Activated T-helper 17 cell treated with anti-CD3 and anti-CD28 coated beads, Interleukin-2, amount 50 U/mL, for 72 hours (primary cell): ENCODE measurements at places on chromosomes 5 and 9. TPM values are rescaled to one million over a fixed set of nuclear protein-coding genes. Genes with fewer than 3 reads are reported as not detected.

The BARX1 gene
- 1.3 TPM for total RNA-seq

The PPP3R2 gene
- total RNA-seq: not detected

The KCNT1 gene
- not detected for total RNA-seq

The LIFR gene
- total RNA-seq: 0.16 TPM

The IRX2 gene
- total RNA-seq: not detected

The INSYN2B gene
- total RNA-seq: not detected

The SCGB3A2 gene
- not detected for total RNA-seq

The NEURL1B gene
- total RNA-seq: 0.52 TPM

The KCNV2 gene
- total RNA-seq: not detected

The MAT2B gene
- total RNA-seq: 127 TPM

The CAPSL gene
- not detected for total RNA-seq

The RAD23B gene
- total RNA-seq: 67.7 TPM
